ENCODE measurements at places on chromosomes 12 and 14.

DNA sequence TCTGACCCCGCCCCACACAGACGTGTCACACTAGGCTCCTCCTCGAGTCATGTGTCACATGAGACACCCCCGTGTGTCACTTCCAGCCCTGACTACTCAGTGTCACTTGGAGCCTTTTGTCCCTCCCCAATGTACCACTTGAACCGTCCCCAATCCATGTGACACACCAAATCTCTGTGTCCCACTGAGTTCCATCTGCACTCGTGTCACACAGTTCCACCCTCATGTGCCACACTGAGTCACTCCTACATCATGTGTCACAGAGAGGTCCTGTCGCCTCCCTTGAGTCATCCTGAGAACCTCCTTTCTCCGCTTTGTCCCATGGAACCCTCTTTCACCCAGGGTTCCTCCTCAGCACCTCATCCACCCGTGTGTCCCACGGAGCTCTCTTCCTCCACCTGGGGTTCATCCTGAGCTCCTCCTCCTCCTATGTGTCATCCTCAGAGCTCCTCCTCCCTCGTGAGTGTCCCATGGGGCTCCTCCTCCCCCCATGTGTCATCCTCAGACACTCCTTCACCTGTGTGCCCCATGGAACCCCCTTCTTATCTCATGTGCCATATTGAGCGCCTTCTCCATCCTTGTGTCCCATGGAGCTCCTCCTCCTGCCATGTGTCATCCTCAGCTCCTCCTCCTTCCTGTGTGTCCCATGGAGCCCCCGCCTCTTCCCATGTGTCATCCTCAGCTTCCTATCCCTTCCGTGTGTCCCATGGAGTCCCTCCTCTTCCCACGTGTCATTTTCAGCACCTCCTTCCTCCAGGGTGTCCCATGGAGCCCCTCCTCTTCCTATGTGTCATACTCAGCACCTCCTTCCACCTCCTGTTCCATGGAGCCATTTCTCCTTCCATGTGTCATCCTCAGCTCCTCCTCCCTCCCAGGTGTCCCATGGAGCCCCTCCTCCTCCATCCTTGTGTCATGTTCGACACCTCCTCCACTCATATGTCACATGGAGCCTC is 32.0 kb downstream of the RTL1 start:
- DNase-seq: no peak

DNA sequence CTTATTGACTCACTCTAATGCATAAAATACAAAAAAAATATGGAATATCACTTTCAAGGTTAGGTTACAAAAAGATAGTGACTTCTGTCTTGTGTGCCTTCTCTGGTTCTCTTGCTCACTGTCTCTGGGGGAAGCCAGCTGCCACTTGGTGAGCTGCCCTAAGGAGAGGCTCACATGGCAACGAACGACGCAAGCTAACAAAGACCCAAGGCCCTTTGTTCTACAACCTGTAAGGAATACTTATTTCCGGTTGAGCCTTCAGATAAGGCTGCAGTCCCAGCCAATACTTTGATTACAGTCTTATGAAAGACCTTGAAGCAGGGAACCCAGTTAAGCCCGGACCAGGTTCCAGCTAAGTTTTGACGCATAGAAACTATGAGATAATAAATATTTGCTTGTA is 242.4 kb upstream of the TBX3 start:
- no peak for DNase-seq

DNA sequence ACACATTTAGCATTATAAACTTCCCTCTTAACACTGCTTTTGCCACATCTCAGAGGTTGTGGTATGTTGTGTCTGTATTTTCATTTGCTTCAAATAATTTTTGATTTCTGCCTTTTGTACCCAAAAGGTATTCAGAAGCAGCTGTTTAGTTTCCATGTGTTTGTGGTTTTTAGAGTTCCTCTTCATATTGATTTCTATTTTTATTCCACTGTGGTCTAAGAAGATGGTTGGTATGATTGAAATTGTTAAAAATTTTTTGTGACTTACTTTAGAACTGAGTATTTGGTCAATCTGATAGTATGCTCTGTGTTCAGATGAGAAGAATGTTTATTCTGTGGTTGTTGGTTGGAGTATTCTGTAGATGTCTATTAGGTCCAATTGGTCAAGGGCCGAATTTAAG is 76.4 kb downstream of the IFNG-AS1 start:
- DNase-seq: no peak

DNA sequence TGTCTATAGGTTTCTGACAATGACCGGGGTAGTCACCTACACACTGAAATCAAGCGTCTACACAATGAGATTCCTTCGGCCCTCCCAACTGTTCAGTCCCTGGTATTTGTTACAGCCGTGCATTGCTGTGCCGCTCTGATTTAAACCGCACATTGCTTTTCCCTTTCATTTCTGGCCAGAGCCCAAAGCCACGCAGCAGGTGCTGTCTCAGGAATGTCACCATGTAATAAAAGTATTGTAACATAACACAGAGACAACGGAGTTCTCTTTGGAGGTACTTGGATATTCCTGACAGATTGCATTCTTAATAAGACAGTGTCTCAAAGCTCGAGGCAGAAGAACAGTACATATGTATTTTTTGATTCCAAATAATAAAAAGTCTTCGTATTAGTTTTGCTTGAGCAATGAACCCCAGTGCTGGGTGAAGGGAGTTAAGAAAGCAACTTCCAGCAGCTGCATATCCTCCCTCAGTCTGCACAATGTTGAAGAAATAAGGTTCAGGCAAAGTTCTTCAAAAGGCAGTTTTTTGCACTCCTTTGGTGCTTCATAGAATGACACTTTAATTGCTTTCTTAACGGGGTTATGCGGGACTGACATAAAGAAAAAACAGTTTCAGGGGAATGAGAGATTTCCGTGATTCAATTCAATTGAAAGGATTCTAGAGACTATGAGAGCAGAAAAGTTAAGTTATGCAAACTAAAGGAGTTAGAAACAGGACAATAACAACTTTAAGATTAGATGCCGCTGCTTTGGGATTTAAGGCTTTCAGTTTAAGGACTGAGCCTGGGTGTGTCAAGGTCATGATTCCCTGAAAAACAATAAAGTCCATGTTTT is 288.7 kb upstream of the FLRT2 start:
- no peak for DNase-seq

DNA sequence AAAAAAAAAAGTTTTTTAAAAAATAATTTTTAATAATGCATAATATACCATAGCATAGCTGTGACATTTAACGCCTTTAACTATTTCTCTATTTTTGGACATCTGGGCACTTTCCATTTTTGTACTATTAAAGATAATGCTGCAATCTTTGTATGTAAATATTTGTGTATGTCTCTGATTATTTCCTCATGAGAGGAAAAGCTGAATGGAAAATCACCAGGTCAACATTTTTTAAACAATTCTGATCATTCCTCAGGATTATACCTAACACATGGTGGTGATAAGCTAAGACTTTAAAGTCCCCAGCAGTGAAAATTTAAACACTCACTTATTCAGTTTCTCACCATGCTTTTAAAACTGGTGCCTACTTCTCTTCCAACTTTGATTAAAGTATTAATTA is 31.3 kb upstream of the NR1H4 start:
- DNase-seq: no peak

GRCh38 chr14:59228421-59228820 is 40.0 kb downstream of the DAAM1 start:
- no peak for DNase-seq

DNA sequence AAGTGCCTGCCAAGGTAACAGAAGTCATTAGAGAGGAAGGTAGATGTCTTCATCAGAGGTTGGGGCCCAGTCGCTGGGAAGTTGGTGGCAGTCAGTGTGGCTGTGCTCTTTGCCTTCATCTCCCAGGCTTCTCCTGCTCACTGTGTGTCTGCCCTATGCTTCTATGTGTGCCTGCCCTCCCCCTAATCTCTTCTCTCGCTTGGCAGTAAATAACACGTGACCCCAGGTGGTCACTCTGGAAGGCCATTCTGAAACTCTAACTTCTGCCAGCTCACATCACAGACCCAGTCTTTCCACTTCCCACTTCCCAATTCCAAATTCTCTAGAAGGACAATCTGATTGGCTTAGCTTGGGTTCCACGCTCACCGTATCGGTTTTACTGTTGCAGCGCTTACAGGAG is 9.3 kb downstream of the ZNF664 start:
- no peak for DNase-seq

GRCh38 chr12:49017891-49018260 is 700 bp downstream of the PRKAG1 start:
- no peak for DNase-seq

DNA sequence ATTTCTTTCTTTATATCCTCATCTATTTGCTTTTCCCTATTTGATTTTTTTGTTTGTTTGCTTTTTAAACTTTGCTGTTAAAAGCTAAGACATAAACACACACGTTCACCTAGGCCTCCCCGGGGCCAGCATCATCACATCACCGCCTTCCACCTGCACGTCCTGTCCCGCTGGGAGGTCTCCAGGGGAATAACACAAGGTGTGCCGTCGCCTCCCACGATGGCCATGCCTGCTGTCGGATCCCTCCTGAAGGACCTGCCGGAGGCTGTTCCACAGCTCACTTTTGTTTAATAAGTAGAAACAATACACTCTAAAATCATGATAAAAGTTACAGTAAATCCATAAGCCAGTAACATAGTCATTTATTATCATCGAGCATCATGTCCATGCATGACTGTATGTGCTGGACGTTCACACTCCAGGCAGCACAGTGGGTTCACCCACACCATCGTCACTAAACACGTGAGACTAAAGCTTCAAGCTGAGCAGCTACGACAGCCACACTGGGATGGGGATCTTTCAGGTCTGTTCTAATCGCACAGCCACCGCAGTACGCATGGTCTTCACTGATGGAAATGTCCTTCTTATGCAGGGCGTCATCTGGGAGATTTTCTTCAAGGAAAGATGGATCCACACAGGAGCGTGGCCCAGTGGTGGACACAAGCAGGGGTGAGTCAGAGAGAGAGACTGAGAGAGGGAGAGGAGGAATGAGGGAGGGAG is 3.6 kb downstream of the RIMBP2 start:
- no peak for DNase-seq

DNA sequence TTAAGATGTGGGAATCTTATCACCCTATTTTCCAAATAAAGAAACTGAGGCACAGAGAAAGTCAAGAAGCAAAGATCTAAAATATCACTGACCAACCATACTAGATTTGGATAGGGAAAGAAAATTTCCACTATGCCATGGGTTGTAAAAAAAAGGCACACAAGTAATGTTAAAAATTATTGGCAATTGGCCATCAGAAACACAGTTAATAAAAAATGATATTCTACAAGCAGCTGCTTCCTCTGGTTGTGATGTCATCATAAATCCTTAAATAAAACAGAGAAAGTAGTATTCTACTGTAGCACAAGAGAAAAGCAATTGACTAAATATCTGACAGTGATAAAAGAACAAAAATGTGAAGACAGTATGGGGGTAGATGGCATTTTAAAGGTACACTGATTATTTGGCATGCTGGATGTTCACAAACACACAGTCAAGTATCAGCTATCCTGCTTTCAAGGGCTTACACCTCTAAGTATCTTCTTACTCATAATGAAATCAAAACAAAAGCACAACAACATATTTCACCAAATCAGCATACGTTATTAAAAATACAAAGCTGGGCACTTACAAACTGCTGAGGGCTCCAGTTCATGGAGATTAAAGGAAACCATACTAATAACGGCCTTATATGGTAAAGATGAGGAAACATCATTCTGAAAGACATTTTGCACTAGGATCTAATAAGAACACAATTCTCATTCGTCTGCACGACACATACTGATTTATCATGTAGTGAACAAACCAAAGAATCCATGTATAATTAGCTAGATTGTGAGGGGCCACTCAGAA is 45.7 kb downstream of the CORO1C start:
- no peak for DNase-seq

- DNase-seq: no peak
Observed at GRCh38 chr12:78442454-78442801, 422.1 kb upstream of the SYT1 start.

- no peak for DNase-seq
Observed at GRCh38 chr12:49944718-49945117, 5.8 kb upstream of the AQP2 start.

- no peak for DNase-seq
Observed at GRCh38 chr12:60162988-60163720, 567.3 kb downstream of the SLC16A7 start.

DNA sequence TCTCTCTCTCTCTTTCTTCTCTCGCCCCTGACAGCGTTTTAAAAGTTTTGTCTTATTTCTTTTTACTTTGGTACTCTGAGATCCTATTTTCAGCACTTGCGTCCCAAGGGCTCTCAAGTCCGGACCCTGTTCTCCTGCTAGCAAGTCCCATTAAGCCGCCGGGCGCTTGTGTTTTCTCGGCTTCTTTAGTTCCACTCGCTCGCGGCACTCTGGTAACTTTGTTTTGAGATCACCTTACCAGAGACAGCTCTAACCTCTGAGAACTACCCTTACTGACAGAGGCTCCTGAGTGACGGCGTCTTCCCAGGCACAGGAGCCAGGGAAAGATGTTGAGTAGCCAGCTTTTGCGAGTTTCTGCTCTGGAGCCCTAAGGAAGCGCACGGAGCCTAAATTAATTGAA is 2.7 kb upstream of the MYF5 start:
- DNase-seq: no peak

- DNase-seq: no peak
Observed at GRCh38 chr12:108295641-108296040, 43.5 kb downstream of the CMKLR1 start.

GRCh38 chr12:93380480-93381121 is 2.9 kb downstream of the NUDT4 start:
- no peak for DNase-seq

DNA sequence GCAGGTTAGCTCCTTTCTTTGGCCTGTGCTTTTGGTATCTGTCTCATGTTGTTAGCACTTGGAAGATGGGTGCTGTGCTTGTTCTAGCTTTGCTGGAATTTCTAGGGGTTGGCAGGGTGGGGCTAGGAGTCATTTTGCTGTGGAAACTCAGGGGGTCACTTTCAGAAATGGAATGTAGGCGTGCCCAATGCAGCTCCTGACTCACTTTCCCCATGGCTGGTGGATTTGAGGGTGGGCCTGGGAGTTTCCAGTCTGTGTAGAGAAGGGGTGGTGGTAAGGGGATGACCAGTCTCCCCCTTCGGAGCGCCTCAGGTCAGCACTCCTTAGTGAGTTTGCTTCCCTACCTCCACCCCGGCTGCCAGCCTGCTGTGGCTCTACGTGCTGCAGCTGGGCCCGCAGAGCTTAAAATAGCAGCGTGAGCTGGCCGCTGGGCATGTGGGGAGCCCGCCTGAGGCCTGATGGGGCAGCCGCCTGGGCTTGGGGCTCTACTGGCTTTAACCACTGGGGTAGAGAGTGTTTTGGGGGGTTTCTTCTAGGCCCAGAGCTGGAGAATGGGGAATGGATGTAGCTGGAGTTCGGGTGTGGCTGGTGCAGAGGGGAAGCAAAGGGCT is 108.2 kb downstream of the TSPAN9 start:
- DNase-seq: no peak

- no peak for DNase-seq
Observed at GRCh38 chr12:83843541-83843940, 1069.1 kb downstream of the SLC6A15 start.

DNA sequence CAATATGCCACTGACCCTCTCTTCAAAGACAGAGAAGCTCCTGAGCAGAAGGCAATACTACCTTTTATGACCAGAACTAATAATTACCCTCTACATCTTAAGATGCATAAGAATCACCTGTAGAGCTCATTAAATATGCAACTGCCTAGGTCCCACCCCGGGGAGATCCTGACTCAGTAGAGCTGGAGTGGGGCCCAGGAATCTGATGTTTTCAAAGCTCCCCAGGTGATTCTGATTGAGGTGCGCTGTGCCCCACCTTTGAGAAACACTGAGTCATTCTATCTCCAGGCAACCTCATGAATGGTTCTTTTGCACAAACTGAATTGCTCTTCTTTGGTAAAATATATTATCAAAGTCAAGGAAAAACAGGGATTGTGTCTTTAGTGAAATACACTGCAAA is 149.3 kb upstream of the BMP4 start:
- no peak for DNase-seq

- DNase-seq: no peak
Observed at GRCh38 chr12:47989023-47989417, 15.3 kb downstream of the COL2A1 start.

Measured in stimulated activated CD4-positive, alpha-beta T cell treated with anti-CD3 and anti-CD28 coated beads, Interleukin-15, amount 100 ng/mL, for 1 hour (primary cell).